Right ventricle myocardium superior (tissue), 1 donor: ENCODE measurements at places on chromosomes 7 and 10. TPM values are rescaled to one million over a fixed set of nuclear protein-coding genes. Genes with fewer than 3 reads are reported as not detected.

The SPAM1 gene
- not detected for total RNA-seq

The ARHGEF35 gene
- 0.67 TPM for total RNA-seq

The ZNF365 gene
- not detected for total RNA-seq

The CHST12 gene
- total RNA-seq, result 14.8 TPM

The LUC7L2 gene
- total RNA-seq, result 45.2 TPM

The MBL2 gene
- total RNA-seq, result not detected

The GPR26 gene
- total RNA-seq, result not detected

The CREM gene
- 55.2 TPM for total RNA-seq

The MLXIPL gene
- total RNA-seq, result 6.9 TPM

DNA sequence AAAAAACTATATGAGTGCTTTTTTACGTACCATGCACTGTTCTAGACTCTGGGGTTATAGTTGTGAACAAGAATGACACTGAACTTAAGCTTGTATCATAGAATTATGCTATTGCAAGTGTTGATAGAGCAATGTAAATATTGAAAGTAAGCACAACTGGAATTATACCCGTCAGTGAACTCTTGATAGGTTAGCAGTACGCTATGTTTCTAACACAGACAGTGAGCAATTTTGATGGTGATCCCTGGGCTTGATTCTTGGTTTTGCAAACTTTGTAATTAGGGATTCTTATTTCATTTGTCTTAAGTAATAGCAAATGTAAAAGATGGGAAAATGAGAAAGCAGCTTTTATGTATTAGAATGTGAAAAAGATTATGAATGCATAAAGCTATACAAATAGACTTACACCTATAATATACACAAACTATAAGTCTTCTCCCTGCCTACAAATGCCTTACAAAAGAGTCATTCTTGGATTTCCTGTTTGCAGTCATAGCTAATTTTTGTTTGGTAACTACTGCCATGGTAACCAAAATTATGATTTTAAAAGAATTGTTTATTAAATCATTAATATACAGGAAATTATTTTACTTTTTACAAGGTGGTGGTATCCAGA, 6.7 kb downstream of the TES start:
- DNase-seq, result no peak

DNA sequence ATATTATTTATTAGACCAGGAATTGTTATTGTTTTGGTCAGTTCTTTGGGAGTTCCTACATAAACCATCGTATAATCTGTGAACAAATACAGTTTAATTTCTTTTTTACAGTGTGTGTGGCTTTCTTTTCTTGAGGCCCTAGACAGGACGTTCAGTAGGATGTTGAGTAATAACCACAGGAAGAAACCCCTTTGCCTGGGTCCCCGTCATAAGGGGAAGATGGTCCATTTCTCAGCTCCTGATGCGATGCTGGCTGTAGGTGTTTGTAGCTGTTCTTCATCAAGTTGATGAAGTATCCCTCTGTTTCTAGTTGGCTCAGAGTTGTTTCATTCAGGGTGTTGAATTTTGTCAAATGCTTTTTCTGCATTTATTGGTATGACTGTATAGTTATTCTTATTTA, 219.7 kb upstream of the ADARB2 start:
- DNase-seq, result no peak

DNA sequence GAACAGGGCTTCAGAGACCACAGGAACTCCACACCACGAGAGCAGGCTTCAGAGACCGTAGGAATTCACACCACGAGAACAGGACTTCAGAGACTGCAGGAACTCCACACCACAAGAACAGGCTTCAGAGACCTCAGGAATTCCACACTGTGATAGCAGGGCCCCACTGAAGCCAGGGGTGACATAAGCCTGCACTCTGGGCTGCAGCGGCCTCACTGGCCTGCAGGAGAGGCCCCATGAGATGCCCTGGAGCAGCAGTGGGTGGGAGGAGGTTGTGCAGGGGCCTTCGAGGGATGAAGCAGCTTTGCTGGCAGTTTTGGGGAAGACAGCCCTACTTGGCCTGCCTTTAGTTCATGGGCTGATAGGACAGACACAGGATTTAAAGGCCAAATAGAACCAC, 614.7 kb downstream of the PTPRN2 start:
- DNase-seq, result no peak

- no peak for DNase-seq
These were observed 213.0 kb downstream of the BAMBI start for GRCh38 chr10:28890121-28890950.

DNA sequence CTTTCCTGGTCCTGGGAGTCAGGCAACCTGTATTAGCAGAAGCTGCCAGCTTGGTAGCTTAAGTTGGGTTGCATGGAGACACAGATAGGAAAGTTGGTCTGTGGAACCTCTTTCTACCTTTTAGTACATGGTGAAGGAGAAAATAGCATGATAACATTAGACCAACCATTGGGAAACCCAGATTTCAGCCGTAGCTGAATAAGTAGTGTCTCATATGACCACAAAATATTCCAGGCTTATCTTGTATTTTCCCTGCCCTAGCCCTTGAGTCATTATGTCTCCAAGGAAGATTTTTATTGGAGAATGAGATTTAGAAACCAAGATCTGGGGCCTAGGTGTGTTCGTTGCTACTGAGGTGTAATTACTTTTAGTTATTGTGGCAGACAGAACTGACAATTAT, 67.2 kb downstream of the CCSER2 start:
- DNase-seq, result no peak

GRCh38 chr7:71871446-71871845, 540.7 kb downstream of the CALN1 start:
- no peak for DNase-seq

- peak; percentile 43 for DNase-seq
These were observed 215.5 kb downstream of the LRMDA start for GRCh38 chr10:75646916-75647315.

DNA sequence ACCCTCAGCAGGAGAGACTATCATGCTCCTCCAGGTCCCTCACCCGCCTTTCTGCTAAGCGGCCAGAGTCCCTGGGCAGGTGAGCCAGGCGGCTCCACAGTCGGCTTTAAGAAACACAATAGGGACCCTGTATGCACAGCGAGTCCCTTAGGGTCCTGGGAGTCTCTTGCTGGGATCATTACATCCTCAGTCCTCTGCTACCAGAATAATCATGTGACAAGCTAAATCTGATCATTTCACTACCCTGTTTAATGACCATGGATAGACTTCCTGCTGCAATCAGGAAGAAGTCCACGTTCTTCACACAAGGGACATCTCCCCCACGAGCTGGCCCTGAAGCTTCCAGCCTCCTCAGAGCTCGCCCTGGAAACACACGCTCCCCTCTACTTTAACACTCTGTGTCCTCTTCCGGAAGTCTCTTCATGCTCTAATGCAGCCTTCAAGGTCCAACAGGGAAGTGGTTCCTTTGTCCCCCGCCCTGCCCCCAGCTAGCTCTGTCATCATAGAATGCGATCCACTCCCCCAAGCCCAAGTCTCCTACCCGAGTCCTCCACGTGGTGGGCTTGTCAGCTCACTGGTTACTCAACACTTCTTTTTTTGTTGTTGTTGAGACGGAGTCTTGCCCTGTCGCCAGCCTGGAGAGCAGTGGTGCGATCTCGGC, 101.5 kb downstream of the RNF216 start:
- peak; percentile 77 for DNase-seq
